ENCODE measurements at places on chromosomes 12 and 14.

GRCh38 chr12:131830914-131831571 lies 2.9 kb downstream of the MMP17 start:
- peak; percentile 72 for DNase-seq

DNA sequence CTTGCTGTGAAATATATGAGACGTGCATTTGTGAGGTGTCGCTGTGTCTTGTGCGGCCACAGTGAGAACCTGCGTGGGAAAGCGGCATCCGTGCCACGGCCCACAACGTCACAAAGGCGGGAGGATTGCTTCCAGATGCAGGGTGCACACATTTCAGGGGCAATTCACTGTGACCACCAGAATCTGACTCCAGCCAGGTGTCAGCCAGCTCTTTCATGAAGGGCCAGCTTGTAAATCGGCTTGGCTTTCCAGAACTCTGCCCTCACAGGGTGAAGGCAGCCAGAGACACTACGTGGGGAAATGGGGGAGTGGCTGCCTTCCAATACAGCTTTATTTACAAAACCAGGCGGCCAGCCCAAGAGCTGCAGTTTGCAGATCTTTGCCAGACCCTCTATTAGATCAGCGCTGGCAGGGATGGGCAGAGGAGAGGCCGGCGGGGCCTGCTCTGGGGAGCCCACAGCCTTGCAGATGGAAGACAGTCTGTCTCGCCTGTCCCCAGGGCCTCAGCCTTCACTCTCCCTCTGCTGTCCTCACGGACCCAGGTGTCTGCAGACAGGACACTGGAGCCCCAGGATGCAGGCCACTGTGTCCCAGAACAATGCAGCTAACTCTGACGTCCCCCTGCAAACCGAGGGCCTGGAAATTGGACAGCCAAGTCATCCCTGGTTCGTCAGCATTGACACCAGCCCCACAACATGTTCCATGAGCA lies 53.5 kb downstream of the ADGRD1 start:
- DNase-seq: peak; percentile 88

GRCh38 chr14:103726474-103726873 lies 10.9 kb downstream of the ZFYVE21 start:
- DNase-seq: peak; percentile 23

GRCh38 chr14:102279282-102279681 lies 25.7 kb downstream of the MOK start:
- no peak for DNase-seq

GRCh38 chr14:76951166-76951565 lies 77.3 kb downstream of the IRF2BPL start:
- no peak for DNase-seq

- DNase-seq: no peak
These were observed 28.2 kb downstream of the FOXA1 start for GRCh38 chr14:37566811-37567371.

GRCh38 chr14:51848120-51848519 lies 12.3 kb upstream of the GNG2 start:
- DNase-seq: no peak

- DNase-seq: no peak
These were observed 9.7 kb downstream of the VRK1 start for GRCh38 chr14:96806836-96807235.

- peak; percentile 82 for DNase-seq
These were observed at the start of gene C1R for GRCh38 chr12:7092229-7092985. C1R (minus strand) TSS chr12:7092445; CDS start chr12:7092388, 57 bp downstream.

- no peak for DNase-seq
These were observed 50.1 kb downstream of the PHLDA1 start for GRCh38 chr12:75981247-75982168.

DNA sequence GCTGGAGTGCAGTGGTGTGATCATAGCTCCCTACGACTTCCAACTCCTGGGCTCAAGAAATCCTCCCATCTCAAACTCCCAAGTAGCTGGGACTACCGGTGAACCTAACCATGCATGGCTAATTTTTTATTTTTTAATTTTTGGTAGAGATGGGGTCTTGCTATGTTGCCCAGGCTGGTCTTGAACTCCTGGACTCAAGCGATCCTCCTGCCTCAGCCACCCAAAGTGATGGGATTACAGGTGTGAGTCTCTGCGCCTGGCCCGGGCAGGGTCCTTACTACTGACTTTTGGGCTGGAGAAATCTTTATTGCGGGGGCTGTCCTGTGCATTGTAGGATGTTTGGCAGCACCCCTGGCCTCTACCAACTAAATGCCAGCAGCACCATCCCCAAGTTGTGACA lies 44.4 kb upstream of the MED13L start:
- DNase-seq: no peak

All from right cardiac atrium (tissue), 5 donors.